Mesothelial cell of epicardium (in vitro differentiated cells): ENCODE measurements at places on chromosomes 5 and 9.

DNA sequence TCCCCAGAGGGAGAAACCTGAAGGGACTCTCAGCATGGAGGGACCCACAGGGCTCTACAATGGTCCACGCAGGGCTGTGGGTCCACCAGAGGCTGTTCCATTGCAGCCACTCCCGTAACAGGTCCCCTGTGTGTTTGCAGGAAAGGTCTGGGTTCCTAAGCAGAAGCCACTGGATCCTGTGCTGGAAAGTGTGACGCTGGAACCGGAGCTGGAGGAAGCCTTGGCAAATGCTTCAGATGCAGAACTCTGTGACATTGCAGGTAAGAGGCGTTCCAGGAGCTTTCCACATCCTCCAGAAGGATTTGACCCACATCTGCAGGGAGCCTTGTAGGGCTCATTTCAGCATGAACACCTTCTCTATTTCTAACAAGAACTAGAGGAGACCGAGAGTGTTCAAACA lies 51.7 kb downstream of the TMOD1 start:
- no peak for DNase-seq

GRCh38 chr9:130305381-130305780 lies 39.8 kb downstream of the HMCN2 start:
- DNase-seq: no peak

- no peak for DNase-seq
Observed at GRCh38 chr5:153224651-153225050, 265.8 kb upstream of the GRIA1 start.

GRCh38 chr5:172003746-172004145 lies 2.7 kb downstream of the FBXW11 start:
- no peak for DNase-seq

- DNase-seq: no peak
Observed at GRCh38 chr5:159463590-159464321, 133.5 kb upstream of the IL12B start.

DNA sequence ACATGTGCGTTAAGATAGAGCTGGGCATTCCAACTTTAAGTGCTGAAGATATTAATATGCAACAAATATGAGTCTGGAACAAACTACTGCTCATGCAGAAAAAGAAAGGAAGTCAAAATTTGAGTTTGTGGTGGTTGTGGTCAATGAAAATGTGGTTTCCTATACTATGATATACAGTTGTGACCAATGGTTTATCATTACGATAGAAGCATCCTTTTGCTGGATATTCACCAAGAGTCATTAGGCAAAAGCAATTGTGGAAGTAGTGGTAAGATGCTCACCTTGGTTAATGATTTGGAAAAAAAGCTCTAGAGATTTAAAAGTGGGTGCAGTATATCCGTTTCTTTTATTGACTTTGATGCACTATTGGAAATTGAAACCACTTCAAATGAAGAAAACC lies 1007.0 kb downstream of the NR2F1-AS1 start:
- no peak for DNase-seq

GRCh38 chr9:115202960-115203751 lies 85.2 kb upstream of the TNC start:
- no peak for DNase-seq
